Tibial nerve (tissue), 4 donors: ENCODE measurements at places on chromosomes 7 and 10.

GRCh38 chr10:100876585-100877460, 35.9 kb upstream of the SLF2 start:
- no peaks in the 10 kb centered on the region for H3K36me3 ChIP-seq
- H3K4me1 ChIP-seq = no peaks in the 10 kb centered on the region
- no peak for DNase-seq
- H3K4me3 ChIP-seq = no peak overlapping the region
- no peaks in the 10 kb centered on the region for H3K27me3 ChIP-seq

DNA sequence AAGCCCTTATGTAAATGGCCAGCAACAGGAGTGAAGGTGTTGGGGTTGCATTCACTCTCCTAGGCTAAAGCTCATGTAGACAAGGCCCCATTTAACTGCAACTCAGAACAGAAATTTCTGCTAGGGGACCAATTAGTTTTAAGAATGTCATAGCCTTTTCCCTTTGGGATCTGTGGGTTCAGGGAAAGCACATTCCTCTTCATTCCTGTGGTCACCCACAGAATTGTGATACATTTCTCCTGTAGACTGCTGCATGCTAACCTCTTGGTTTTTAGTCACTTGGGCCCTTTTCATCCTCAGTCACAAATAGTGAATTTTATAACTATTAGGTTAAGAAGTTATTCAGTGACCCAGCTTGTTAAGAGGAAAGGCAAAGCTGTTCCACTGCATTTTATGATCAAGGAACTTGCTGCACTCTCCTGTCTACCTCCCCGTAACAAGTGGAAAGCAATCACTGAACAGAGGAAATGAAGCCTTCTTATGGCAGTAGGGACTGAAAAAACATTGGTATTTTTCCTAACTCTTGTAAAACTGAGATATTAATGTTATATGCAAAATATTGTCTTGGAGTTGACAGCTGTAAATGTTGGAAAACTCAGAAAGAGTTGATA, 124.9 kb downstream of the SND1 start:
- peaks cover 1% of the 10 kb centered on the region for H3K4me1 ChIP-seq
- DNase-seq = no peak
- H3K36me3 ChIP-seq = no peaks in the 10 kb centered on the region
- H3K27ac ChIP-seq = no peak overlapping the region
- H3K27me3 ChIP-seq = no peaks in the 10 kb centered on the region

DNA sequence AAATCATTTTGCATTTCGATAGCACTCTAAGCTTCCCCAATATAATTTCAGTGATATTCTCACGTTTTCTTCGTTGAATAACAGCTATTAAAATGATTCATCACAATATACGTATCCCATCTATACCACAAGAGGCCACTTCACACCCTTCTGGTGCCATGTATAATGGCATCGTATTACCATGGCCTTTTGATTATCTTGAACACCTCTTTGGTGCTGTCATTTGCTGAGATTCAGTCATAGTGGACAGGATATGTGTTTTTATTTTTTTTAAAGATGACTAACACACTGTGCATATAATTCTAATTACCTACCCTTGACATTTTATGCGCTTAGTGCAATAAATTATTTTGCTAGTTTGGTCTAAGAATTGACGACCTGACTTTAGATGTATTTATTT, 6.7 kb upstream of the INSYN2A start:
- no peak for DNase-seq
- no peaks in the 10 kb centered on the region for H3K27me3 ChIP-seq
- H3K36me3 ChIP-seq = no peaks in the 10 kb centered on the region
- no peaks in the 10 kb centered on the region for H3K4me1 ChIP-seq

- no peak for DNase-seq
- no peak overlapping the region for H3K4me3 ChIP-seq
- H3K27ac ChIP-seq = no peak overlapping the region
- H3K4me1 ChIP-seq = no peaks in the 10 kb centered on the region
Measured at GRCh38 chr7:121639705-121640104, 233.3 kb upstream of the PTPRZ1 start.

- no peaks in the 10 kb centered on the region for H3K27me3 ChIP-seq
- no peaks in the 10 kb centered on the region for H3K36me3 ChIP-seq
- DNase-seq = peak; percentile 71
- no peaks in the 10 kb centered on the region for H3K4me1 ChIP-seq
- H3K27ac ChIP-seq = peak overlapping the region; percentile 64
- no peak overlapping the region for H3K4me3 ChIP-seq
Measured at GRCh38 chr10:30804478-30805055, 175.0 kb upstream of the LYZL2 start.
